Lung microvascular endothelial cell (primary cell): ENCODE measurements at places on chromosomes 7 and 10.

DNA sequence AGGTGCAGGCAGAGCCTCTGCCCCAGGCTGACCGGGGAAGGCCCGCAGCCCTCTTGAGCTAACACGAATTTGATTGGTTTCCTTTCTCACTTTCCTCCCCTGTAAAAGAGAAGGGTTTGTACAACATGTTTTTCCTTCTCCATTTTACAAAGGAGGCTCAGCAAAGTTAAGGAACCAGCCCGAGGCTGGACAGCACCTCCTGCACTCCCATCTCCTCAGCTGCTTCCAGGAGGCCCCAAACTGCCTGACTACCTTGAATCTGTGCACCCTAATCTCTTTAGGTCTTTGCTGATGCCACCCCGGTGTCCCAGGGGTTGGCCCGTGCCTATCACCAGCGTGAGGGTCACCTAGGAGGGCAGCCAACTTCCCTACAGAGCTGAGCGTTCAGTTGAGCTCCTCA lies 4.2 kb downstream of the ALKBH4 start:
- DNase-seq, result no peak

GRCh38 chr10:55628260-55628701 lies 732.8 kb downstream of the ZWINT start:
- no peak for DNase-seq

DNA sequence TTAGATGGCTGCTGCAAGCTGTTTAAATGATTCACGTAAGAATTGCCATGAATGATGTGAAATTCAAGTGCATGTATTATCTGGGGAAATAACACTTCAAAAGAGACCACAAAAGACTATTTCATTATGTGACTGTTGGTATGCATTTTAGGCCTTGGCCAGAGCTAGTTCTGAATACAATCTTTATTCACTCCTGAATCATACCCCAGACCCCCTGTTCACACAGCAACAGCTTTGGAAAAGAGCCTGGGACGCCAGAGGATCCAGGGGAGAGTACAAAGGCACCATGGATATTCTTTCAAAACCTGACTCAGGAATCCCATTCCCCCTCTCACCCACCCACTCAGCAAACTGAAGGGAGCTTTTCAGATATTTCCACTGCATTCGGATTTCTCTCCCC lies 377.1 kb upstream of the DPP6 start:
- no peak for DNase-seq

DNA sequence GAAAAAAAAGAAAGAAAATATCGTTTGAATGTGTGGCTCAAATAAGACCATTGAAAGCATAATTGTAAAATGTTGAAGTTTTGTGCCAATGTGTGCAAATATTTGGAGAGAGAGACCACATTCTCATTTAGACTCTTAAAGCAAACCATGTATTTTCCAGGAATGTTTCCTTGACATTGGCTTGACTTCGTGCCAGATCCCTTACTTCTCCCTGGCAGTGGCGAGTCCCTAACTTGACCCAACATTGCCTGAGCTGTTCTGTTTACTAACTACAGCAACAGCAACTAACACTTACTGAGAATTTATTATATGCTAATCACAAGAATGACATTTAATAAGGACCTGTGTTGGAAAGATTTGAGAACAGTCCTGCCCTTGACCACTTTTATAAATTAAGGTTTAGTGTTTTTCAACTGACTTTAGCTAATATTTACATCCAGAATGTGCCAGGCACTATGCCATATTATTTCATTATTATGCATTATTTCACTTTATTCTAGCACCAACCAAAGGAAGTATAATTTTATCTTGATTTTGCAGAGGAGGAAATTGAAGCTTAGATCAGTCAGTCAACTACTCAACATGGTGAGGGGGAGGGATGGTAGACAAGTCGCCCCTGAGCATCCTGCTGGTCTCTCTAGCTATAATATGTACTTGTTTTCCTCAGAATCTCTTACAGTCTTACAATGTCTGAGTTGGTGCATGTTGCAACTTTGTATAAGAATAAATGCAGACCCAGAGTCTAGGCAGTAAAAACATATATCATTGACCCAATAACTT lies 29.7 kb downstream of the ZNF467 start:
- no peak for DNase-seq

DNA sequence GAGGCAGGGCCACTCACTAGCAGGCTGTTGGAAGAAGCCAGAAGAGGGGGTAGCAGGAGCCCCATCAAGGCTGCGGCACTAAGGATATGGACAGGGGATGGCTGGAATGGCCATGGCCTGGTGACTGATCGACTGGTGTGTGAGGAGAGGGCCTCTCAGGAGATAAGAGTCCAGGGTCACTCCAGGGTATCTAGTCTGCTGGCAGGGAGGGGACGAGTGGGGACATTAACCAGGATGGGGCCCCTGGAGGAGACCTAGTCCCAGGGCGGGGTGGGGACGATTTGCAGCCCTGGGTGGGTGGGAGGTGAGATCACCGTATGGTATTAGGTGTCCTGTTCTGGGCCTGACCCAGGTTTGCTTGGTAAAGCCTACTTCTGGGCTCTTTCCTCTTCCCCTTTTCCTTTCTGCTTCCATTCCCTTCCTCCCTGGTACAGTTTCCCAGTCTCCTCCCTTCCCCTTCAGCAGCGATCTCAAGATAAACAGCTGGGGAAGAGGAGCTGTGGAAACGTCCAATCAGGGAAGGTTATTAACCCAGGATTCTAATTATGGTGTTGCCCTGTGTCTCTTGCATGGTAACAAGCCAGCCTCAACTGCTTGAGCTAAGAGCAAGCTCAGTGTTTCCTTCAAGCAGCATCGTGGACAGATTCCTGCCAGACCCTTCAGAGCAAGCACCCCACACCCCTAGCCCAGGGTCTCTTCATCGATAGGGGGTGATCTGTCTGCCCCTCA lies 233.2 kb downstream of the RPS24 start:
- DNase-seq, result no peak

DNA sequence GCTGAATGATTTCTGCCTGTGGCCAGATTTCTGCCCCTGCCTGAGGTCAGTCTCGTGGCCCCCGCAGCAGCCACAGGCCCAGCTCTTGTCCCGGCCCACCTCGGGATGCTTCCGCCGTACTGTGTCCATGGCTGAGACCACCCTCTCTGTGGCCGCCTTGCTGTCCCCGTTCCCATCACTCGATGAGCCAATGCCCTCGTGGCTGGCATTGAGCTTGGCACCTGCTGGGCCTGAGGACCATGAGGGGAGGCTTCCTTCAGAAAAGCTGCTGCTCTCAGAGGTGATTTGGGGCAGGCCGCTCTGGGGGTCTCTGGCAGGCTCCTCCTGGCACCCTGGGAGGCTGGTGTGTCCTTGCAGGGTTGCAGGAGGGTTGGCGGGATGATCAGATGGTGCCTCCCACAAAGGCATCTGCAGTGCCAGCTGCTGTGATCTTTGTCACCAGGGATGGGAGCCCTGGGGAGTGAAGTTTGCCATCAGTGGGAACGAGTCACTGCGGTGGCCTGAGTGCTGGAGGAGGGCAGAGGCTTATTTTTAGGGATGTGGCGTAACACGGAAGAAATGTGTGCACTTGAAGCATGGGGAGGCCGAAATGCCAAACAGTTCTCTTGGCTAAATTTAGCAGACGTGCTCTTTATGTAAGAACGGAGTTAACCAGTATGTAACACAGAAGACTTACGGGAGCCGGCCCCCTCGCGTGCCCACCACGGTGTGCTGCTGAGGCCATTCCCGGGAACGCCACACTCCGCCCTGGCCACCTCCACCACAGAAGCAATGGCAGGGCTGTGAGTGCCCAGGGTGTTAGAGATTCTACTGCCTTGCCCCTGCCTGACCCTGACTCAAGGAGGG lies 47.7 kb downstream of the VIPR2 start:
- no peak for DNase-seq

DNA sequence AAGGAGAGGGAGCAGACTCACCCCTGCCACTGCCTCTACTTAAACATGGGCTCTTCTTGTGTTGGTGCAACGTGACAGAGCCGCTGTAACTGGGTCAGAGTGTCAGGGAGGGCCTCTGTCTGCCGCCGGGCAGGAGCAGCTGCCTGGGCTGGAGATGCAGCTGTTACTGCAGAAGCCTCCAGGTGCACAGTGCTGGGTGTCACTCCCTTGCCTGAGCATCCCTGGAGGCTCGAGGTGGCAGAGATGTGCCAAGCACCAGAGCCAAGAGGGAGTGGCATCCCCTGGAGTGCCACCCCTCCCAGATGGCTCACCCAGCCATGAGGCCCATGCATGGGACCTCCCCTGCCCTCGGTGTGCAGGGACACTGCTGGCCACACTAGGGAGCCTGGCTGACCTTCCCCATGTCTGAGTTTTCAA lies 145.7 kb downstream of the PRPF18 start:
- no peak for DNase-seq

DNA sequence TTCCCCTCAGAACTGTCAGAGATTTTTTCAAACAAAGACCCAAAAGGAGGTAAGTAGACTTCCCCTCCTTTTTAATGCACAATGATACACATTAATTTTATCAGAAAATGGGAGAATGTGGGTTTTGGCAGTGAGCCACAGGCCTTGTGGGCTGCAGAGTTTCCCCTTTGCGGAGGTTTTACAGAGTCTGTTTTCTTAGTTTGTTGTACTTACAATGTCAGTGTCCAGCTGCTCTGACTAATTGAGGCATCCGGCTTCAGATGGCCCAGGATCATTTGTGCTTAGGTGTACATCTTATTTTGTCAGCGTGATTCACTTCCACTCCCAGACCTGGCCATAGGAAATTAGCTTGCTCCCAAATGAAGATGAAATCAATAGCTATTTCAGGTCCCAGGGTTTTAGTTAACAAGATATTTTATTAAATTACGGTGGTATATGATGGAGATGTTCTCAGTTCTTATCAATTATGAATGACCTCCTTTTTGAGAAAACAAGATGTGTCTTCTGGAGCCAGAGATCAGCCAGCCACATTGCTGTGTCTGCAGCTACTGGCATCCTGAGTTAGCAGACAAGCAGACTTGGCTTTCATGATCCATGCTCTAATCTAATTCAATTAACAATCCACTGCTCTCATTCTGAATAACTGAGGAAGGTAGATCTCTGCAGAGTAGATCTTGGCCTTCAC lies 1086.6 kb upstream of the SORCS1 start:
- peak; percentile 60 for DNase-seq

DNA sequence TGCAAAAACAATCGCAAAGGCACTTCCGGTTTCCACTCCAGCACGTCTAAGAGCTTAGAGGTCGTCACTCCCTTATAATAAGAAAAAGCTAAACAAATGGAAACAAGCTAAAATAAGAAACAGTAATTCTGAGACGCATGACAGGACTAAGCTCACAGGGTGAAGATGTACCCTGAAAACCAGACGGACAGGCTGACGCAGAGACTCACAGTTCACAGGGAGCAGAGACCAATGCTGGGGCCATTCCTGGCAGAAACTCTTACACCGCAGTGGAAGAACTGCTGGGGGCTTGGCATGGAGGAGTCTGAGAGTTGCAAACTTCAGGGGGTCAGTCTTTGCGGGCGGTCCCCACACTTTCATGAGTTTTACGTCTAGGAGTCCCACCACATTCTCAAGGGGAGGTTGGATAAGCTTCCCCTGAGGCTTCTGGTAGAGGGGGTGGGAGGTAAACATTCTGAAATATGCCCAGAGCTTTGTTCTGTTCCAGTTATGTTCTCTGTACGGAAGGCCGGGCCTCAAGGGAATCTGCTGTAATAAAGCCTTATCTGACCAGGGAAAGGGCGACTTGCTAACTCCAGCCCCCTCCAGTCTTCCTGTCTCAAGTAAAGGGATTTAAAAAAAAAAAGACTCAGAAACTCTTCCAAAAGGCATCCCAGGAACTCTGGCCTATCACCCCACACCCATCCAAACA lies 47.8 kb downstream of the BRI3 start:
- DNase-seq, result no peak

- no peak for DNase-seq
These were observed 6.1 kb upstream of the ANKRD2 start for GRCh38 chr10:97566336-97566996.

DNA sequence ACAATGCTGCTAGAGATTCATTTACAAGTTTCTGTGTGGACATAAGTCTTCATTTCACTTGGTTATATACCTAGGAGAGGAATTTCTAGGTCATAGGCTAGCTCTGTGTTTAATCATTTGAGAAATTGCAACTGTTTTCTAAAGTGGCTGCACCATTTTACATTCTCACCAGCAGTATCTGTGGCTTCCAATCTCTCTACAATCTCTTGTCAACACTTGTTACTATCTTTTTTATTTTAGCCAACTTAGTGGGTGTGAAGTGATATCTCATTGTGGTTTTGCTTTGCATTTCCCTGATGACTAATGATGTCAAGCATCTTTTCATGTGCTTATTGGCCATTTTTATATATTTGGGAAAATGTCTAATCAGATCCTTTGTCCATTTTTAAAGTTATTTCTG lies 53.0 kb upstream of the DRGX start:
- DNase-seq, result no peak

- DNase-seq, result peak; percentile 9
These were observed 20.5 kb downstream of the FBH1 start for GRCh38 chr10:5910323-5911100.
